Posterior vena cava (tissue), 2 donors: ENCODE measurements at places on chromosomes 5 and 9. TPM values are rescaled to one million over a fixed set of nuclear protein-coding genes. Genes with fewer than 3 reads are reported as not detected.

Gene FBXO4
- 10.9 TPM for total RNA-seq

Gene HRH2
- total RNA-seq: 8.2 TPM

Gene RXFP3
- not detected for total RNA-seq

GRCh38 chr9:111474385-111474784 is 9.8 kb downstream of the ECPAS start:
- no peak for DNase-seq

GRCh38 chr9:129131300-129132145 is 20.3 kb downstream of the PTPA start:
- peak; percentile 93 for DNase-seq

DNA sequence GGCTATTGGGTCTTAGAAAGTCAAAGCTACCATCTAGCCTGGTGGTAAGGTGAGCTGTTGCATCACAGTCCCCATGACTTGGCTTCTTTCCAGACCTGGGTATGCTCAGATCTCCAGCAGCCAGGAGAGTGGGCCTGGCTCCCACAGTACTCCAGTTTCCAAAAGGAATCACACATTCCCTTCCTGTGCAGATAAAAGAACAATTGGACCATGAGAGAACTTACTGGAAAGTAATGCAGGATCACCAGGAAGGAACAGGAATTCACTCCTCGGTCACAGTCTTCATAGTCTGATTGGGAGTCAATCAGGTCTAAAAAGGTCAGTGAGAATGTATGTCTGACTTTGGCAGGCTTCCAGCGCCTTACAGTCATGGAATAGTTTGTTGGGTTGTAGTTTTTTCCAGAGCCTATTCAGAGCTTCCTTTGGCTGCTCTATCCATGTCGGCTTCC is 47.8 kb upstream of the CD180 start:
- DNase-seq: no peak

DNA sequence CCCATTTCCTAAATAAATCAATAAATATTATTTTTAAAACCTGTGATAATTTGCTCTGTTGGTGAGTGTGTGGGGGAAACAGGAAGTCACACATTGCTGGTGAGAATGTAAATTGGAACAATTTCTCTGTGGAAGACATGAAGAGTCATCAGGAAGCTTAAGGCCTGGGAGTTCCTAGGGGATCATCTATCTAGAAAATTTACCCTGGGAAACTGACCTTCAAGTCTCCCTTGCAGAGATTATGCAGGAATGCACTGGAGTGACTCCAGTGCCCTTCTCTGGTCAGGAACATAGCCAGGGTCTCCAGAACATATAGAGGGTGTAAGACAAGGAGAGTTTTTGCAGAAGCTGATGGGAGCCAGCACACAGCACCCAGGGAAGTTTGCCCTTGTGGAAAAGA is 13.0 kb upstream of the GCNT1 start:
- DNase-seq: no peak

DNA sequence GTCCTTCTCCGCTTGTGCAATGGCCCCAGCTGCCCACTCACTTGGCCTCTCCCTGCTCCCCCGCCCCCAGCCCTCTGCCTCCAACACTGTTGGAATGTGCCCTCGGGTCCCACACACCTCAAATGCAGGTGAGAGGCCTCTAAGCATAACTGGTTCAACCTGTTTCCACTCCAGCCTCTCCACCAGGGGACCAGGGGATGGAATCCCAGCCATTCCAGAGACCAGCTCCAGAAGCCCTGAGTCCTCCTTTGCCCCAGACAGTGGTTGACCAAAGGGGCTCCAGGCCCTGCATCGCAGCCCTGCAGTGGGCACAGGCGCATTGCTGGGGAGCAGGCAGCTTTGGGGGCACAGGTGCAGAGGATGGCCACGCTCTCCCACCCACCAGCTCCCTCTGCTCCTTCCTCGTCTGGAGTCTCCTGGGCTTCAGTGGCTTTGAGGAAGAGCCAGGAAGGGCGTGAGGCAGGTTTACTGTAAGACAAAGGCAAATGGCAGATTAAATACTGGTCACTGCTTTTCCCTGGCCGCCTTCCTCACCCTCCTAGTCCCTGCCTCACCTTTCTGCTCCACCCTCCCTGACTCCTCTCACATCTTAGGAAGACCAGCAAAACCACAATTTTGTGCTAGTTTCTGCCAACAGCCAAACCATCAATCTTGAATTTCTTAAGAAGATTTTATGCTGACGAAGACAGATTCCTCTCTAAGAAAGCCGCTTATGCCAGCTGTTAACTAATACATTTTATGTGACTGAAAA is 29.1 kb upstream of the IRX2 start:
- DNase-seq: no peak

GRCh38 chr9:127919253-127919815 is 2.5 kb upstream of the ST6GALNAC4 start:
- DNase-seq: peak; percentile 97
